Nephron progenitor cell (in vitro differentiated cells): ENCODE measurements at places on chromosomes 12 and 14.
A peak's percentile ranks its signal among the peaks of the same experiment; 100 is the strongest.

DNA sequence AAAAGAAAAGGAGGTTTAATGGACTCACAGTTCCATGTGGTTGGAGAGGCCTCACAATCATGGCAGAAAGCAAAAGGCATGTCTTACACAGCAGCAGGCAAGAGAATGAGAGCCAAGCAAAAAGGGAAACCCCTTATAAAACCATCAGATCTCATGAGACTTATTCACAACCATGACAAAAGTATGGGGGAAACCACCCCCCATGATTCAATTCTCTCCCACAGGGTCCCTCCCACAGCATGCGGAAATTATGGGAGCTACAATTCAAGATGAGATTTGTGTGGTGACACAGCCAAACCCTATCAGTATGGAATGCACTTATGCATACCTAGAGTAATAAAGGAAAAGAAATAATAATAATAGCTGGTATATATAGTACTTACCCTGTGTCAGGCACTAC is 4.5 kb upstream of the GLIPR1 start:
- DNase-seq, result no peak

GRCh38 chr12:43333644-43334043 is 218.4 kb downstream of the ADAMTS20 start:
- DNase-seq, result no peak

- DNase-seq, result peak; percentile 82
These were observed 3.6 kb upstream of the DNAJC22 start for GRCh38 chr12:49342914-49343731.

GRCh38 chr12:122610911-122611310 is 83.9 kb downstream of the KNTC1 start:
- no peak for DNase-seq

DNA sequence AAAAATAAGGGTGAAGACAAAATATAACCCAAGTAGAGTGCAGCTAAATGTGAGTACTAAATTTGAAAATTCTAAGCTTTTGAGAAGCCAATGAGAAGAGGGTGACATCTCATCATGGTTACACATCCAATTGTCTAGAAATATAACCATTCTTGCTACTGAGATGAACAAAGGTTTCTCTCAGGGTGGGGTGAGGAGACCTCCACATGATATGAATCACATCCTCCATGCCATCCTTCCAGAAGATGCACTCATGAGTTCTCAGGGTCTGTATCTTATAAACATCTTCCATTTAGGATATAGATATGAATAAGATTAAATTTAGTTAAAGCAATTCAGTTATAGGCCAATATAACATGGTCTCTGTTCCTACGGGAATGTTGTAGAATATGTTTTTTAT is 38.9 kb upstream of the E2F7 start:
- no peak for DNase-seq

DNA sequence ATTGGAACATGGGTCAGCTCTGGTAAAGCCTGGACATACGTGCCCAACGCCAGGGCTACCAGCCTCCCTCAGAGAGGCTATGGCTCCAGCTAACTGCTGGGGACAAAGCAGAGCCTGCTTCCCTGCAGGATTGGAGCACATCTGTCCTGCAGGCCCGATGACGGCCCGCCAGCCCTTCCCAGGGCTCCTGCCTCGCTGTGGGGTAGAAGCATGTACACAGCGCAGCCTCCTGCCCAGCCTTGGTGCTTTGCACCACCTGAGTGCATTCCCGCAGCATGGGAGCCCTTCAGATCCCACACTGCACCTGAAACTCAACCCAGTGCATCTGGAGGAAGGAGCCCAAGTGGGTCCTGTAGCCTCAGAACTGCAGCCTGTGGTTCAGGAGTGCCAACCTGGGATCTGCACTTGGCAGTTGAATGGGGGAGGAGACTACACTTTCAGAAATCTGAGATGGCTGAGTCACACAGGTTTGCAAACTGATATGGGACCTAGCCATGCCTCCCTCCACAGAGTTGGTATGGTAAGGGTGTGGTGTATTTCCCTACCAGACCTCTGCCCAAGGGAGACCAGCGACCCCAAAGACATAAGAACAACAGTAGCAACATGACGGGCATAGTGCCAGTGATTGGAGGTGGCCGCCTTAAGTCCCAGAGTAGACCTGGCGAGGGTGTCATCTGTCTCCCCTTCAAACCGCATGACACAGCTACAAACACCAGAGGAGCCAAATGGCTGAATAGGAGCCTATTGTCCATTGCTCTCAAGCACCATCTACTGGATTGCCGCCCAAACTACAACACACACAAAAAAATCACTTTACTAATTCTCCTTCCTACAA is 273.9 kb upstream of the MIS18BP1 start:
- DNase-seq, result peak; percentile 47

GRCh38 chr14:58737511-58737910 is 99.7 kb downstream of the DACT1 start:
- DNase-seq, result no peak

GRCh38 chr12:110921262-110921661 is 883 bp upstream of the MYL2 start:
- DNase-seq, result no peak

GRCh38 chr14:105305345-105305744 is 4.5 kb upstream of the BRF1 start:
- DNase-seq, result no peak

- no peak for DNase-seq
These were observed 91.1 kb downstream of the SRRM4 start for GRCh38 chr12:119072440-119072839.

- no peak for DNase-seq
These were observed 16.8 kb upstream of the RTRAF start for GRCh38 chr14:51972566-51972965.

DNA sequence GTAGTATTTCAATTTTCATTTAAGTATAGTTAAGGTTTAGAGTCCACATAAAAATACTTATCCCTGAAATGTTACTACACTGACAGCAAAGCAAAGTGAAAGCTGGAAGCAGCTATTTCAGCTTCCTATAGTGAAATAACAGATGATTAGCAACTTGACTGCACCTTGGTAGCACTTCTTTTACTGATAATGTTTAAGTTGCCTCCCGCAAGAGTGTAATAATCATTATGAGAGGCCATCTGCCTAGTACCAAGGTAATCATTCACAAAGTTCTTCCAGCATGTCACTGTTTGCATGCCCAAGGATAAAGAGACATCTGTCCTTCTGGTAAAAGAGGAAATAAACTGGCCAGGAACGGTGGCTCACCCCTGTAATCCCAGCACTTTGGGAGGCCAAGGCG is 69.8 kb downstream of the LIN7A start:
- DNase-seq, result no peak

- no peak for DNase-seq
These were observed 155.7 kb upstream of the AMIGO2 start for GRCh38 chr12:47235258-47236040.

DNA sequence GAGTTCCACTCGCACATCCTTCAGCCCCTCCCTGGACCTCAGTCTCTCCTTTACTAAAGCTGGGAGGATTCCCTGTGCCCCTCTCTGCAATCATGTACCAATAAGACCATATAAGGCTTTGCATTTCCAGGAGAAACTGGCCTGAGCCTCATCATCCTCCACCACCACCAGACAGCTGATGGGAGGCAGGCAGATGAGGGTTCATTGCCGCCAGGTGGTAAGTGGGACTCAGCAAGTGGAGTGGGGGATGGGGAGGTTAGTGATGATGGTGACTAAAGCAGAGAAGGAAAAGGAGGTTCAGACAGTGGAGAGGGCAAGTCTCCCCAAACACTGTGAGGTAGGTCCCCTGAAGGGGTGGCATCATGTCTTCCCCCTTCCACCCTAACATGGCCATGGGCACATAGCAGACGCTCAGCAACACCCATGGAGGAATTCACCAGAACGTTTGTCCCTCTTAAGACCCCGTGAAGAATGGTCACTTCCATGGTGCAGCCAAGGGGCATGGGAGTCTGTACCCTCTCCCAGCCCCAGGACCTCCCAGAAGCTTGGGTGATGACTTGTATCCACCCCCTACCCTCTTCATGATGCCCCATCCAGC is 4.5 kb upstream of the TNFRSF1A start:
- no peak for DNase-seq

DNA sequence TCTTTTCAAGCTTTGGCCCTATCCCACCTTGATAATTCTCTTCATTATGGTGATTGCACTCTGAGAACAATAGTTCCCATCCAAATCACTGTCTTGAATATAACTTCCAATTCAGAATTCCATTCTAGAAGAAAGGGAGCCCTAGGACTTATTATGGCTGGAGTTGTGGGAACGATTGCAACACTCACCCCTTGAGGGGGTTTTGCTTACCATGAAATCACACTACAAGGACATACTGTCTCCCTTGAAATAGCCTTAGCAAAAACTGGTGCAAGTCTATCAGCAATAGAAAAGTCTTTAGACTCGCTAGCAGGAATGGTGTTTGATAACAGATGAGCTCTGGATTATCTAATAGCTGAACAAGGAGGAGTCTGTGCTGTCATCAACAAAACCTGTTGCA is 31.4 kb upstream of the OXA1L start:
- DNase-seq, result no peak

DNA sequence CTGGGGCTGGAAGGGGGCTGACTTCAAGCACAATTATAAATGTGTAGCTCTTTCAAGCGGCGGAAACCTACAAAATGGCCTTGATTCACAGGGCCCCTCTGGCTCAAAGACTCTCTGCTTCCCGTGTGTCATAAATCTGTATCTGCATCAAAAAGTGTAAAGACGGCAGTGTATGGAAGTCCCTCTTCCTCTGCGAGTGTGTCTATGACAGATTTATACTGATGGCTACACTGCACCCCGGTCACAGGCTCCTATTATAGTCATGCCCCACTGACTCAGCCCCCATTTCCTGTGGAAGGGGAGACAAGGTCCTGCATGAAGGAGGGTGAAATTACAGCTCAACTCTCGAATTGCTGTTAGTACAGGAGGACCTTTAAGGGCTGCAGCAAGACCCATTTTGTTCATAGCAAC is 68.6 kb downstream of the HMGA2 start:
- peak; percentile 50 for DNase-seq

GRCh38 chr12:124837958-124838803 is 25.5 kb downstream of the SCARB1 start:
- DNase-seq, result no peak

- no peak for DNase-seq
These were observed 76.9 kb downstream of the VWF start for GRCh38 chr12:6047249-6048237.

DNA sequence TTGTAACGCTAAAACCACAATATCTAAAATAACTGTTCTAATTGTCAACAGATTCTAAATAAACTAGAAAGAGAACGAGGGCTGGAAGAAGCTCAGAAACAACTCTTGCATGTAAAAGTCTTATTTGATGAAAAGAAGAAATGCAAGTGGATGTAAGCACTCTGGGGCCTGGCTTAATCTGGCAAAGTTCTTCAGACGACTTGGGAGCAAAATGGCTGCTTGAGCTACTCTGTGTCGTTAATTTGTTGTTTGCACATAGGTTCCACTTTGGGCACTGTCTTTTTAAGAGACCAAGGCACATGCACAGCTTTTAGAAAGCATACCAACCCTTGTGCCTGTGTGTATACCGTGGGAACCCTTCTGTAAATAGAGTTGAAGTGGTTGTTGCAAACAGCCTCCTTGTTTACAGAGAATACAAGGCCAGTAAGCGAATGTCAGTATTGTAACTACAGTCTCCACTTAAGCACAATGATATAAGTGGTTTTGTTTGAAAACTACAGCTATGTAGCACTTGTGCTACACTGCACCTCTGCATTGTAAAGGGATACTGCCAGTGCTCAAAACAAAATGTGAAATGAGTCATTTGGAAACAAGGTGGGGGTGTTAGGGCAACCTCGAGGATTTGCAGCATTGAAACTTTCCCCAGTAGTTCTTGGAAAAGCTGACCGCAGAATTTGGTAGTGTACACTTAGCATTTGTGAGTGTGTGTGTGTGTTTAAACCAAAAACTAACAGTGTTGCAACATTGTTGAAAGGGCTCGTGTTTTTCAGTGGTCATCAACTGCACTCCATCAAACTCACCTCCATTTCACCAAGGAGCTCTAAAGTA is 154.3 kb downstream of the CEP83 start:
- no peak for DNase-seq

DNA sequence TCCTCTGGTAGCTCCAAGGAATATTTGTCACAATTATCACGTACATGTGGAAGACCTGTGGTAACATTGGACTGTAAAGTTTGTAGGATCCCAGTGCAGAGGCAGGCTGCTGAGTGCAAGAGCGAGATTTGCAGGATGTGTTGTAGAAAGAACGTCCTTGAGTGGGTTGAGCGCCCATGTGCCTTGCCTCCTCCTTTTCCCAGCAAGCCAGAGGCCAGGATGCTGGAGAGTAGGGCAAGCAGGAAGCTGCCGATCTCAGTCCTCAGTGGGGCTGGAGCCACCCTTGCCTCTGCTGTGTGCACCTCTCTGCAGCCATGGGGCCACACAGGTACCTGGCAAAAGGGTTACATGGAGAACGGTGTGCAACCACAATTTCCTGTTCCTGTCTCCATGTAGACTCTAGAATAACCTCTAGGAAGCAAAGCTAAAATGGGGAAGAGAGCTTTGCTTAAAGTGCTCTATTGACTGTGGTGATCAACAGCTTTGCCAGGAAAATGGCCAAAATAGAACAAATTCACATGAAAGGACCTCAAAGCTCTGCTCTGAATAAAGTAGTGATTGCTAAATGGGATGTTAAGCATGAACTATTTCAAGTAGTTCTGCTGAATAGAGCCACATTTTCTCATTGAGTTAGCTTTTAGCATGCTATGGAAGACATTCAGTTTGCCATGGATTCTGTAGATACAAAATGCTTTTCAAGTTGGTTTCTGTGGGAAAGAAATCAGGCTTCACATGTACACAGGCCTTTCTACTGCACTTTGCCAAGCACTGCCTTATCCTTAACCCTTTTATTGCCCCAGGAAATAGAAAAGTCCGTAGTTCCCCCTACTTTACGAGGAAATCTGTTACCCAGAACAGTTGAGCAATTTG is 37.4 kb downstream of the ANKRD9 start:
- no peak for DNase-seq

- no peak for DNase-seq
These were observed 86.5 kb downstream of the ATP2B1 start for GRCh38 chr12:89622115-89622514.

- peak; percentile 31 for DNase-seq
These were observed 176.7 kb upstream of the SEL1L start for GRCh38 chr14:81710232-81710845.

DNA sequence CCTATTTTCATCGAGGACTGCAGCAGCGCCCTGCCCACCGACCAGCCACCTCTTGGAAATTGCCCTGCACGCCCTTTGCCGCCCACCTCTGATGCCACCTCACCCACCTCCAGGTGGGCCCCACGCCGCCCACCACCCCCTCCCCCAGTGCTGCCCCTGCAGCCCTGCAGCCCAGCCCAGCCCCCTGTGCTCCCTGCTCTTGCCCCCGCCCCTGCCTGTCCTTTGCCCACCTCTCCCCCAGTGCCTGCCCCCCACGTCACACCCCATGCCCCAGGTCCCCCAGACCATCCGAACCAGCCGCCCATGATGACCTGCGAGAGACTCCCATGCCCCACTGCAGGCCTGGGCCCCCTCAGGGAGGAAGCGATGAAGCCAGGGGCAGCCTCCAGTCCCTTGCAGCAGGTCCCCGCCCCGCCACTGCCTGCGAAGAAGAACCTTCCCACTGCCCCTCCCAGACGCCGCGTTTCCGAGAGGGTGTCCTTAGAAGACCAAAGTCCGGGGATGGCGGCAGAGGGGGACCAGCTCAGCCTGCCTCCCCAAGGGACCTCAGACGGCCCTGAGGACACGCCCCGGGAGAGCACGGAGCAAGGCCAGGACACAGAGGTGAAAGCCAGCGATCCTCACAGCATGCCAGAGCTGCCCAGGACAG is 96.5 kb downstream of the LGMN start:
- no peak for DNase-seq

- no peak for DNase-seq
These were observed 152.2 kb upstream of the LMNTD1 start for GRCh38 chr12:25705261-25705660.

GRCh38 chr12:105347499-105347898 is 17.0 kb downstream of the C12orf75 start:
- no peak for DNase-seq

- DNase-seq, result no peak
These were observed 13.0 kb downstream of the ERG28 start for GRCh38 chr14:75647640-75648039.
